ENCODE measurements at places on chromosomes 12 and 14. TPM values are rescaled to one million over a fixed set of nuclear protein-coding genes. Genes with fewer than 3 reads are reported as not detected.

DNA sequence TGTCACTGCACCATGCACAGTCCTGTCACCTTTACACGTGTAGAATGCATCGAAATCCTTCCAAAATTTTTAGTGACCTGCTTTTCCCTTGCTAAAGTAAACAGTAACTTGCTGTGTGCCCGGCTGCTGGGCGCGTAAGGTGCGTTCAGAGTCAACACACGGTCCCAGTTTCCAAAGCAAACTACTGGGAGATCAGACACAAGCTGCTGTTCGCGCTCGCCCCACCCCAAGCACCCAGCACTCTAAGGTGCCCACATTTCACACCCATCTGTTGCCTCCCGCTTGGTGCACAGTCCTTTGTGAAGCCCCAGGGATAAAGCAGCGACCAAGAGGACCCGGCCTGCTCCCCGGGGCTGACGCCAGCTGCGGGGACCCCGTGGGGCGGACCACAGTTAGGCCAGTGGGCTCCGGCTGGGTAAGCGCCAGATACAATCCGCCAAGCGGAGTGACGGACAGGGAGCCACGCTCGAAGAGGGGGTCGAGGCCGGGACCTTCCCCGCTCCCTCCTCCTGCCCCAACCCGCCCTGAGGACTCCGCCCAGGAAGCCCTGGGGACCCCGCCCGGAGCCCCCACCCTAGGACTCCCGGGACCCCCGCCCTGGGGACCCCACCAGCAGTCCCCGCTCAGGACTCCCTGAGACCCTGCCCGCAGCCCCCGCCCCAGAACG is 633 bp downstream of the STX2 start:
- no peak for DNase-seq

GRCh38 chr12:40551466-40551865 is 140.8 kb upstream of the CNTN1 start:
- no peak for DNase-seq

DNA sequence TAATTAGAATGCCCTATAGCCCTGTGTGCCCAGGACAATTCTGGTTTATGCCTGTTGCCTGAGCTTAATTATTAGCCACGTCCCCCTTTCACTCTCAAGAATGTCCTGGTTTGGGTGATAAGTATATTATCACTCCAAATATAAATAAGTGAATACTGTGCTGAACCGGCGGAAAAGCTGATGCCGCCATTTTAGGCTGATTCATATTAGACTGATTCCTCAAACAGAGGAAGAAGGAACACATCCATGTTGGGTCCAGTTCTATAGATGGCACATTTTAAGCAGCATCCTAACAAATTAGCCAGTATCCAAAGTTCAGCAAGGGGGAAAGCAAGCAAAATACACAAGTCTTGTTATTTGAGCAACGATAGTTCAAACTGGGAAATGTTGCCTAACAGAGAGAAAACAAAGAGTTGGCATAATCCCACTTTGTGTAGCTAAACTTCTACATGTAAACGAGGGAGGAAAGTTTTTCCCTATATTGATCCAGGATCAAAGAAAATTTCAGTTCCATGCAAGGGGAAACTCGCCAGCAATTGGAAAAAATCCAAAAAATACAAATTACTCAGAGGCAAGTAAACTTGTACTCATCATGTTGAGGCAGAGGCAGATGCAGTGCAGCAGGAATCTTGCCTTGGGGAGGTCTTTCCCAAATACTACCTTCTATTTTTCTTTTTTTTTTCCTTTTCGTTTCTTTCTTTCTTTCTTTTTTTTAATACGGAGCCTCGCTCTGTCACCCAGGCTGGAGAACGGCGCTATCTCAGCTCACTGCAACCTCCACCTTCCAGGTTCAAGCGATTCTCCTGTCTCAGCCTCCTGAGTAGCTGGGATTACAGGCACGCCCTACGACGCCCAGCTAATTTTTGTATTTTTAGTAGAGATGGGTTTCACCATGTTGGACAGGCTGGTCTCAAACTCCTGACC is 96.2 kb downstream of the ITPR2 start:
- DNase-seq: no peak

GRCh38 chr14:53432378-53432802 is 279.3 kb upstream of the DDHD1 start:
- DNase-seq: no peak

- DNase-seq: no peak
These were observed 13.4 kb downstream of the GRIP1 start for GRCh38 chr12:66665435-66665985.

- no peak for DNase-seq
These were observed 61.3 kb downstream of the DICER1 start for GRCh38 chr14:95095996-95096395.

- no peak for DNase-seq
These were observed 1.2 kb downstream of the CDKN1B start for GRCh38 chr12:12718381-12718759.

- no peak for DNase-seq
These were observed 4.2 kb upstream of the TNS2 start for GRCh38 chr12:53045696-53046045.

DNA sequence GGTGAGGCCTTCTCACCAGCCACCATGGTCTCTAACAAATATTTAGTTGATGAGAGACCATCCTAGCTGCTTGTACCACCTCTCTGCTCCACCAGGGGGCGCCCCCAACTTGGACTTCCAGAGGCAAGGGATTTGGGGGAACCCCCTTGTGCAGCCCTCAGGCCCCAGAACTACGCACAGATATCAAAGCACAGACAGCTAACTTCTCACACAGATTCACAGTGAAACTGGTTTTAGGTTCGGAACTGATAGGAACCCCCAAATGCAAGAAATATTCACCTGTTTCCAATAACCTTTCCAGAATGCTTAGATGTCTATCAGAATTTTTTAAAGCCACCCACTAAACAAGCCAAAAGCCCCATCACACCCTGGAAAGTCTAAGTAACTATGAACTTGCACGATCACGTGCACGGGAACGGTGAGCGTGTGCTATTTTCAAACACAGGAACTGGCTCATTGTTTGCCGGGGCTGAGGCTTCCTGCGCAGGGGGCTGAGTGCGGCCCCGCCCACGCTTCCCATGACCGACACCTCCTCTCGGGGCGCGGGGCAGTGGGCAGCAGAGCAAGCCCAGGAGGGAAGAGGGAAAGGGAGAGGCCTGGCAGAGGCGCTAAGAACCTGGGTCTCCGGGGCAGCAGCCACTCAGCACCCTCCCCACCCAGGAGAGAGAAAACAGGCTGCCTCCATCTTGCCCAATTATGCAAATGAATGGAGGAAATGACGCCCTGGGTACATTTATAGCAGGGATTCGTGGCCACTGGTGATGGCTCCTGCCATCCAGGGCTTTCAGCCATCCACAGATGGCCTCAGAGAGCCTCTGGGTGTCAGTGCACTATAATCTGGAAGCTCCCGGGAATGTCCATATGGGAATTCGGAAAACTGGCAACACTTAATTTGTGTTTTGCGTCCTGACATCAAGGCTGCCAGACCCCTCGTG is 79.4 kb upstream of the GPR68 start:
- DNase-seq: peak; percentile 94

DNA sequence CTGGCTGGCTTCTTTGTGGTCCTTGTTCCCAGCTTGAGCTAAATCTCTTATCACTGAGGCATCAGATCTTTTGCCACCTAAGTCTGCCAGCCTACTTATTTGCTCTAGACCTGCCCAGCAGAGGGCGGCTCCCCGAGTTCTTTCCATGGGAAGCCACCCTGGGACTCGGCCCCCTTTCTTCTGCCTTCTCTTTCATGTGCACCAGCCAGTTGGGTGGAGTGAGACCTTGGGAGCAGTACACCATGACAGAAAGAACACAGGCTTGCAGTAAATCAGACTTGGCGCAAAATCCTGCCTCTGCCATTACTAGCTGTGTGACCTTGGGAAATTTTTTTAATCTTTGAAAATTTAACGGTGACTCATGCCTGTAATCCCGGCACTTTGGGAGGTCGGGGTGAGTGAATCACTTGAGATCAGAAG is 7.4 kb downstream of the SMAGP start:
- peak; percentile 65 for DNase-seq

- DNase-seq: no peak
These were observed 49.4 kb downstream of the SLC15A5 start for GRCh38 chr12:16228067-16228466.

DNA sequence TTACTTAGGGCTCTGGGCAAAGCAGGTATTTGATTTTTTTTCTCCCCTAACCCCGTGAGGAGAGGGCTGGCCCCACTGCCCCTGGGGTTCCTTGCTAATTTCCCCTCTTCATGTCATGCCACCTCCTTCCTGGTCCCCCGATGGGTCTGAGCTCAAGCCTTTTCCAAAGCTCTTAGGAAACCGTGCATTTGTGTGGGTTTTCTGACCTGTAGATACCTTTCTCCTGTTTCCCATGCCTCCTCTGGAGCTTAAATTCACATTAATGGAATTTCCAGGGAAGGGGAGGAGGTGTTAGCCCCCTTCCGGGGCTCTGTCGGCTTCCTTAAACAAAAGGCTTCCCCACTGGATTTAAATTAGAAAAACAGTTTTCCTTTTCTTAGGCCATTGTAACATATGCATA is 12.6 kb downstream of the SFSWAP start:
- DNase-seq: no peak

GRCh38 chr12:59700153-59700450 is 104.3 kb downstream of the SLC16A7 start:
- no peak for DNase-seq

DNA sequence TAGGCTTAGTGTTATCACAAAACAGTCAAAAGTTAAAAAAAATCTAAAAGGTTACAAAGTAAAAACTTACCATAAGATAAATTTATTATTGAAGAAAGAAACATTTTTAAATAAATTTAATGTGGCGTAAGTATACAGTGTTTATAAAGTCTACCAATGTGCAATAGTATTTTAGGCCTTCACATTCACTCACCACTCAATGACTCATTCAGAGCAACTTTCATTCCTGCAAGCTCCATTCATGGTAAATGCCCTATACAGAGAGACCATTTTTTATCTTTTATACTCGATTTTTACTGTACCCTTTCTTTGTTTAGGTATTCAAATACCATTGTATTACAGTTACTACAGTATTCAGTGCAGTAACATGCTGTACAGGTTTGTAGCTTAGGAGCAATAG is 124.5 kb downstream of the ANO4 start:
- DNase-seq: no peak

GRCh38 chr14:66434464-66434863 is 51.7 kb upstream of the CCDC196 start:
- no peak for DNase-seq

DNA sequence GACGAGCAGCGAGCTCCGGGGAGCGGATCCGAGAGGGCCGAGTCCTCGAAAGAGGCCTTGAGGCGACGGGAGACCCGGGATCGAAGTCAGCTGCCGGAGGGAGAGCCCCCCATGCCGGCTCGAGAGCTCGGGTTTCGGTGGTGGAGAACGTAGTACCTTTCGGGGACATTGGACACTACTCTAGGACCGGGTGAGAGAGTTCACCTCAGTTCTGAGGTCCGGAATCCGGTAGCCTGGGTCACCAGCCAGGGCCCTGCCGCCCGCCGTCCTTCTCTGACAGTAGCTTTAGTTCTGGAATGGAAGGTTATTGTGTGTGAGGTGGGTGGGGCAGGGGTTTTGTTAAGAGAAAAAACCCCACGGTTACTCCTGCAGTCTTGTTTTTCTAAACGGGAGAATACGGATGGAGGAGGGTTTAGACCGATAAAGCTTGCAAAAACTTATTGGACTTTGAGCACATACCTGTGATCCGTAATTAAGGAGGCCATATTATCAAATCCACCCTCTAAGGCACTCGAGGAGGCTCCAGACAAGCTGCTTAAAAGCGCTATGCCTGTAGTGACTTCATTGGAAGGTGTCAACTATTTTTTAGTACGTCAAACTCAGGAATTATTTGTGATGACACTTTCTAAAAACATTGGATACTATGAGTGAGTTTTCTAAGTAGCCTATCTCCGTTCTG is 765 bp downstream of the SCYL2 start:
- no peak for DNase-seq

GRCh38 chr12:131190965-131191364 is 237.3 kb downstream of the ADGRD1 start:
- DNase-seq: no peak

DNA sequence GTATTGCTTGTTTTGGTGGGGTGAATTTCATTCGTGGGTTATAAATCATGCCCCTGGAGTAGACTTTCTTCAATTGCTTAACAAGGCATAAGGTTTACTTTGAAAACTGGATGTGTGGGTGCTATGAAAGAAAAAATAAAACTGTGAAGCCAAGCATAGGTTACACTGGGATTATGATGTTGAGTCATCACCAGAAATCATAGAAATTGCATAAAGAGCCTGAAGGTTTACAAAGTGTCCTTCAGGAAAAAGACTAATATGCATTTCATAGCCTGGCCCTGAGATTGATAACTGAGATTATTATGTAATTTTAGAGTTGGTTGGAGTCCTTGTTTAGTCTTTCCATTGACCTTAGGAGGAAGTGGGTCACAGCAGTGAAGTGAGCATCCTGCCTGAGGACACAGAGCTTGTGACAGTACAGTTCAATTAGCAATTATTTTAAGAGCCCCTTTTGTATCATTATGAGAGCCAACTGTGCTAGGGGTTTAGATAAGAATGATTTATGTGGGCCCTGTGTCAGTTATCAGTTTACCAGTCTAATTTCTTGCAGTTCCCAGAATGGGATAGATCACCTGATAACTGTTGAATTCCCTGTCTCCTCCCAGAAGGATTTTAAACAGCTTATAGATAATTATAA is 13.6 kb downstream of the LRRK2 start:
- no peak for DNase-seq

- no peak for DNase-seq
These were observed 72.9 kb upstream of the STXBP6 start for GRCh38 chr14:25122843-25123242.

GRCh38 chr12:55688716-55689655 is 18.7 kb downstream of the ITGA7 start:
- no peak for DNase-seq

DNA sequence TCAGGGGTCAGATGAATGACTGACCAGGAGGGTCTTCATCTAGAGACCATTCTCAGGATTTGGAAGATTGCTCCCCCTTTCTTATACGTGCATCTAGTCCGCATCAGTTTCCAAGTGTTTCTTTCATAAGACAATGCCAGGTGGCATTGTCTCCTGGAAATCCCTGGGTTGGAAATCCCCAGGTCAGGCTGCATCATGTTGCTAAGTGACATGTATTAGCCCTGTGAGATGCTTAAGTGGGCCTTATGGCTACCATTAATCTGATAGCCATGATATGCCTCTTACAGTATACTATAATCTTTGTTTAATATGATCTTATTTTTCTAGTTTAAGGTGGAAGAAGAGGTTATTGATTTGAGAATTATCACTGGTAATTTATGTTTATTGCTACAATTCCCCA is 92.8 kb downstream of the DIO3 start:
- no peak for DNase-seq

The AGAP2 gene
- 1.4 TPM for total RNA-seq

The ENTPD5 gene
- 11.8 TPM for total RNA-seq

The PLEKHG7 gene
- total RNA-seq: not detected

The SLC38A4 gene
- total RNA-seq: 1.0 TPM

The CCDC196 gene
- total RNA-seq: not detected

The BMP4 gene
- total RNA-seq: 23.7 TPM

The A2ML1 gene
- total RNA-seq: 176 TPM

The LRP1 gene
- total RNA-seq: 96.6 TPM

The SYCP3 gene
- 0.24 TPM for total RNA-seq

The IFI27L1 gene
- total RNA-seq: 9.2 TPM

The PIGH gene
- total RNA-seq: 29.6 TPM

The DEPDC4 gene
- total RNA-seq: 0.64 TPM

The FSCB gene
- not detected for total RNA-seq

The AICDA gene
- total RNA-seq: not detected

The VRK1 gene
- 9.3 TPM for total RNA-seq

The GLIPR1L2 gene
- total RNA-seq: 2.5 TPM

The ZDHHC22 gene
- total RNA-seq: not detected

The KRT3 gene
- not detected for total RNA-seq

The TOMM20L gene
- total RNA-seq: 2.7 TPM
